GM12878 (cell line): ENCODE measurements at places on chromosomes 13 and 19. TPM values are rescaled to one million over a fixed set of nuclear protein-coding genes. Genes with fewer than 3 reads are reported as not detected.

DNA sequence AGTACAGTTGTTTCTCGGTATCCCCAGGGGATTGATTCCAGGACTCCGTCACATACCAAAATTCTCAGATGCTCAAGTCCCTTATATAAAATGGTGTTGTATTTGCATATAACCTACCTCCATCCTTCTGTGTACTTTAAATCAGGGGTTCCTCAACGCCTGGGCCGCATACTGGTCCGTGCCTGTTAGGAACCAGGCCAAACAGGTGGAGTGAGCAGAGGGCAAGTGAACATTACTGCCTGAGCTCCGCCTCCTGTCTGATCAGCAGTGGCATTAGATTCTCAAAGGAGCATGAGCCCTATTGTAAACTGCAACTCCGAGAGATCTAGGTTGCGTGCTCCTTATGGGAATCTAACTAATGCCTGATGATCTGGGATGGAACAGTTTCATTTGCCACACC, 42.2 kb upstream of the KCTD4 start:
- DNase-seq, result no peak

GRCh38 chr19:16283210-16284061, 41.2 kb upstream of the KLF2 start:
- no peak for DNase-seq

The TMIGD2 gene
- total RNA-seq, result 0.16 TPM in 1 of 2 replicates, not detected in the other

The KLK15 gene
- total RNA-seq, result not detected in 2 replicates

The SPACA4 gene
- total RNA-seq, result not detected in 2 replicates

The PPM1N gene
- total RNA-seq, result 3.5 and 4.1 TPM in 2 replicates
